Right atrium auricular region (tissue), 2 donors: ENCODE measurements at places on chromosomes 4 and X.
A peak's percentile ranks its signal among the peaks of the same experiment; 100 is the strongest.

DNA sequence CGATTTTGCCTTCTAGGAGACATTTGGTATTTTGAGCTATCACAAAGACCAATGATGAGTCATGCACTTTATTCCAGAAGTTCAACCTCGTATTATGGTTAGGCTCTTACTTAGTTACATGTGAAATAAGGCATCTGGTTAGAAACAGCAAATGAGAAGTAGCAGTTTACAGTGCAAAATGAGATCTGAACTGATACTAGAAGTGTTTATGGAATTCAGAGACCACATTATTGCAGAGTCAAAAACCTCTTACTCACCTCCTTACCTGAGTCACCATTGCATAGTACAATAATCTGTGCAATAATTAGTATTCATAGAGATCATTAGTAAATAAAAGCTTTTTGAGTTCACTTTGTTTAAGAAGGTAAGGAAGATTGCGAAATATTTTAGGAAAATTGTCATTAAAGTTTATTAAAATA, 38.7 kb downstream of the SEC24B start:
- no peaks in the 10 kb centered on the region for H3K36me3 ChIP-seq
- no peak overlapping the region for H3K4me3 ChIP-seq
- no peak overlapping the region for H3K27ac ChIP-seq
- H3K27me3 ChIP-seq: no peaks in the 10 kb centered on the region
- H3K4me1 ChIP-seq: peaks cover 29% of the 10 kb centered on the region

DNA sequence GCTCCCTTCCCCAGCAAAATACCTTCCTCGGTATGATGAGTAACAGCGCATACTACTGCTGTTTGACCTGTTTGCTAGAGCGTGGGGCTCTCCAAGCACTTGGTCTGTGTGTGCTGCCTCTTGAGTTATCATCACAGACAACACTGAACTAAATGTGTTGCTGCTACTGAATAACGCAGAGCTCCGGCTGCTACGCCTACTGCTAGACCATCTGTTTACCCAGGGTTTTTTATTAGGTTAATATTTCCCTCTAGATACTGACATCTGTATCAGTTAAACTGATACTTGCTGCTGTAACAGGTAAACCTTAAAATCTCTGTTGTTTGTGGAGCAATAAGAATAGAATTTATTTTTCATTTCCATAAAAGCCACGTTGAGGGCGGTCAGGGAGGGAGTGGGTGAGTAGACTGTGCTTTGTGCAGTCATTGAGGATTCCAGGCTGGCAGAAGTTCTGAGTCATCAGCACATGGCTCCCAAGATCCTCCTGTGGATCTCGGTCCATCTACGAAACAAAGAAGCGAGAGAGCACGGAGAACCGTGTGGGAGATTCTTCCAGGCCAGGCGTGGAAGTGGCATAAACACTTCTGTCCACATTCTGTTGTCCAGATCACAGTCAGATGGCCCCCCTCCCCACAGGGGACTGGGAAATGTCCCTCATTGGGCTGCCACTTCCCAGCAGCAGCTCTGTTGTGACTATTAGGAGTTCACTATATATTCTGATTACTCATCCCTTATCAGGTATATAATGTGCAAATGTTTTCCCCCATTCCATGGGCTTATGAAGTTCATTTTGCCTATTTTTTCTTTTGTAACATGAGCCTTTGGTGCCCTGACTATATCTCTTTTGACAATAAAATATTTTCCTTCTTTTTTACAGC, 14.1 kb downstream of the GRK4 start:
- H3K4me3 ChIP-seq: no peak overlapping the region
- no peak overlapping the region for H3K27ac ChIP-seq
- no peaks in the 10 kb centered on the region for H3K27me3 ChIP-seq
- H3K4me1 ChIP-seq: no peaks in the 10 kb centered on the region
- DNase-seq: no peak

DNA sequence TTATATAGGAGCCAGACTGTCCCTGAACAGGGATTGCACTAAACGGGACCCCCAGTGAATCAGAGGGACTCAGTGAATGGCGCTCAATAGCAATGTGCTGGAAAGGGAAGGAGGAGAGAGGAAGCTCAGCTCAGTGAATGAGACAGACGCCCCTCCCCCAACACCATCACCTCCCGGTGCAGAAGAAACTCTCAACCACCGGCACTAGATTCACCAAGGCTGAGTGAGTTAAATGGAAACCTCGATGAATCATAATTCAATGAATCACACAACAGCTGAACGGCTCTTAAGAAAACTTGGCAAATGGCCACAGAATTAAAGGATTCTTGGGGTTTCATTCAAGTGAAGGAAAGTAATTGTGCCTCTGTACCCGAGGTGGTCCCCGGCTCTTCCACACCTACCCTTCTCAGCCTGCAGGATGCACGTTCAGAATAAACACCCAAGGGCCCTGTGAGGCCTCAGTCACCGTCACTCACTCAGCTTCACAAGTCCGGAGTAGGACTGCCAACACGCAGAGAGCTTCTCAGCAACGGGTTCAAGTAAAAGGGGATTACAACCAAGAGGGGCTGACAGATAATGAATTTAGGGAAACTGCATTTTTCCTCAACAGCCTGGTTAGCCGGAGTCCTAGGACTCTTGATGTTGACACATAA, 29.3 kb downstream of the CRMP1 start:
- no peak for DNase-seq
- no peaks in the 10 kb centered on the region for H3K27me3 ChIP-seq
- no peak overlapping the region for H3K4me3 ChIP-seq
- H3K27ac ChIP-seq: no peak overlapping the region
- no peaks in the 10 kb centered on the region for H3K36me3 ChIP-seq
- H3K4me1 ChIP-seq: no peaks in the 10 kb centered on the region

DNA sequence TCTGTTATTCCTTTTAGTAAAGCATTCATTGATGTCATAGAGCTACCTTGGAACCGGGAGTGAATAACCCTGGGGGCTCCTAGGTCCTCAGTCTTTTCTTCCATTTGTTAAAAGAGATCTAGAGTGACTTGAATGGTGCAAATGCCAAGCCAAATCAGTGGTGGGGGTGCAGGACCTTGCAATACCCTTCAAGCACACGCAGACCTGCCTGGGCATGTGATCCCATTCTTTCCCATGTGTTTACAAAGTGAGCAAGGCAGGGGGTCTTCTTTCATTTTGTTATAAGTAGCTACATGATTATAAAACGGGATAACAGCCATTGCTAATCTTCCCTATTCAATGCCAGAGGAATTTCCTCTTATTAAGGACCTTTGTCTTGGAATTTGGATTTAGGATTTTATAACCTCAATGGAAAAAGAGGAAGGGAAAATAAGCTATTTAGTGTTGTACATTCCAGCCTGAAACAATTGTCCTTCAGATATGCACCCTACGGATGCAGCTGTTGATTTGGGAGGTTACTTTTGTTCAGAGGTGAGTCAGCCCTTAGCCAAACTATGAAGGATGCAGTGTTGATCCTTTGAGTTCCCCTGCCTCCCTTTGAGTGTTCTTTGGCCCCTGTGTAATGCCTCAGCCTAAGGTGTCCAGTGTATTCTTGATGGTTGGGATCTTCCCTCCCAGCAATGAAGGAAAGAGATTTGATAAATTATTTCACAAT, 623.8 kb upstream of the HTR2C start:
- H3K4me3 ChIP-seq: no peak overlapping the region
- no peaks in the 10 kb centered on the region for H3K4me1 ChIP-seq
- H3K36me3 ChIP-seq: no peaks in the 10 kb centered on the region
- DNase-seq: no peak

DNA sequence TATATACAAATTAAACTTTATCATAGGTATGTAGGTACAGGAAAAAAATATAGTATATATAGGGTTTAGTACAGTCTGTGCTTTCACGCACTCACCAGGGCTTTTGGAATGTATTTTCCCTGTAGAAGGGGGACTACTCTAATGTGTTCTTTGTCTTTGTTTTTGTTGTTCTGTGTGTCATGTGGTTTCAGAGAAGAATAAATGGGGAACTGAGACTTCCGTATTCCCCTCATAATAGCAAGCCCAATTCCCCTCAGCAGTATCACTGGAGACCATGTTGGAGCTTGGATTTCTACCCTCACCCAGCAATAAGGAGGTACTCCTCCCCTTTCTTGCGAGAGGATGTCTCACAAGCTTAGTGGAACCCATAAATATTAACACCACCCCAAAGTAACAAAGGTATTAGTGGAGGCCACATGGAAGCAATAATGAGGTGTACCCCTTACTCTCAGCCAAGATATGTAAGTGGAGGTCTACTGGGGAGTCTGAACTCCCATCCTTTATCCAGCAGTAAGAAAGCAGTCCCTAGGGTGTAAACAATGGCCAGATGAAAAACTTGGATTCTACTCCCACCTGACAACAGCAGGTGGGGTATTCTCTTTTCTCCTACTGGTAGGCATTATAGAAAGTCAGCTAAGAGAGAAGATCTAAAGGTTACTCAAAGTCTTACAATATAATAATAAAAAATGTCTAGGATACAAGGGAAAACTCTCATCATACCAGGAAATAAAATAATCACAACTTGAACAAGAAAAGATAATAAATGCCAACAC, 805.4 kb upstream of the GALNTL6 start:
- no peak overlapping the region for H3K27ac ChIP-seq
- no peaks in the 10 kb centered on the region for H3K36me3 ChIP-seq
- H3K4me1 ChIP-seq: no peaks in the 10 kb centered on the region
- no peaks in the 10 kb centered on the region for H3K27me3 ChIP-seq
- H3K4me3 ChIP-seq: no peak overlapping the region
- no peak for DNase-seq

GRCh38 chr4:2587213-2587823, 50.9 kb downstream of the FAM193A start:
- no peak overlapping the region for H3K27ac ChIP-seq
- H3K4me1 ChIP-seq: no peaks in the 10 kb centered on the region
- H3K4me3 ChIP-seq: no peak overlapping the region

DNA sequence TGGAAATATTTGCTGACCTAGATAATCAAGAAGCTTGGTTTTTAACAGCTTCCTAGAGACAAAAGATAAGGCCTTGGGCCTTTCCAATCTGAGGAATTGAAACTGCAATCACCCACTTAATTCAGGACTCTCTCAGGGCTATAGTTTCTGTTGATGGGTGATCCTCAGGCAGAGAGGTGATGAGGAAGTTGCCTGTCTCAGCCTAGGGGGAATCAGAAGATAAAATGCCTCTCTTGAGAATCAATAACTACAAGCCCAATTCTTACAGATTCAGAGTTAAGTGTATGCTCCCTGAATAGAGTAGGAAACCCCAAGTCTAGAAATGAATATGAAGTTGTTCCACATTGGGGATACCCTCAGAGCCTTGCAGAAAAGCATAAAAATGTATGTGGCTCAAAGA, 45.5 kb downstream of the NFKB1 start:
- no peaks in the 10 kb centered on the region for H3K36me3 ChIP-seq
- no peaks in the 10 kb centered on the region for H3K27me3 ChIP-seq
- H3K4me3 ChIP-seq: no peak overlapping the region
- no peaks in the 10 kb centered on the region for H3K4me1 ChIP-seq

GRCh38 chr4:1721666-1722550, 587 bp downstream of the TACC3 start:
- peaks cover 14% of the 10 kb centered on the region for H3K36me3 ChIP-seq
- no peaks in the 10 kb centered on the region for H3K27me3 ChIP-seq
- H3K4me1 ChIP-seq: peaks cover 54% of the 10 kb centered on the region
- no peak for DNase-seq
- H3K4me3 ChIP-seq: peak overlapping the region; percentile 71

GRCh38 chr4:108360754-108361445, 192.2 kb upstream of the LEF1 start:
- H3K27ac ChIP-seq: no peak overlapping the region
- H3K27me3 ChIP-seq: no peaks in the 10 kb centered on the region
- no peaks in the 10 kb centered on the region for H3K36me3 ChIP-seq
- DNase-seq: no peak
- H3K4me3 ChIP-seq: no peak overlapping the region

DNA sequence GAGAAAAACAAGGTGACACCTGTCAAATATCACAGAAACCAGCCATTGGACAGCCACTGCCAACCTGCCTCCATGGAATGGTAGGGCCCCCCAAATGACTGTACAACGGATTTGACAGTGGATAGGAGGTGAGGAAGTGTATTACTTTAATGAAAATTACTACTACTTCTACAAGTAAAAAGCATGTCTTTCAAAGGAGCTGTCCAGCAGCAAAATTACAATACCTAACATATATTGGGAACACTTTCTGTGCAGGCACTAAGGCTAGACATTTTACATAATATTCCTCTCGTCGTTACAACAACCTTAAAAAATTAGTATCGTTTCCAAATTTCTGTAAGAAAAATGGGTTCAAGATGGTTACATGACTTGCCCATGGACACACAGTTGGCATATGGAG, 14.9 kb downstream of the PPP3CA start:
- H3K27ac ChIP-seq: no peak overlapping the region
- no peaks in the 10 kb centered on the region for H3K36me3 ChIP-seq
- no peak for DNase-seq
- H3K4me1 ChIP-seq: no peaks in the 10 kb centered on the region

DNA sequence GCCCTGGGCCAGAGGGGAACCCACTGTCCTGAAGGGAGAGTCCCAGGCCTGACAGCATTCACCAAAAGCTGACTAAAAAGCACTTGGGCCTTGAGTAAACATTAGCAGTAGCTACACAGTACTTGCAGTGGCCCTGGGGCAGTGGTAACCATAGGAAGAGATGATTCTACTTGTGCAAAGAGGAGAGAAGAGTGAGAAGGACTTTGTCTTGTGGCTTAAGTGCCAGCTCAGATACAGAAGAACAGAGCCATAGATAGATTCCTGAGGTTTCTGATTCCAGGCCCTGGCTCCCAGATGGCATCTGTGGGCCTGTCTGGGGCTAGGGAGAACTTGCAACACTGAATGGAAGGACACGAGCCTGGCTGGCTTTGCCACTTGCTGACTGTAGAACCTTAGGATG, 100.5 kb downstream of the PTCHD1 start:
- no peaks in the 10 kb centered on the region for H3K4me1 ChIP-seq
- H3K27me3 ChIP-seq: no peaks in the 10 kb centered on the region
- no peak for DNase-seq
- no peak overlapping the region for H3K4me3 ChIP-seq
- H3K27ac ChIP-seq: peak overlapping the region; percentile 56
- H3K36me3 ChIP-seq: no peaks in the 10 kb centered on the region

DNA sequence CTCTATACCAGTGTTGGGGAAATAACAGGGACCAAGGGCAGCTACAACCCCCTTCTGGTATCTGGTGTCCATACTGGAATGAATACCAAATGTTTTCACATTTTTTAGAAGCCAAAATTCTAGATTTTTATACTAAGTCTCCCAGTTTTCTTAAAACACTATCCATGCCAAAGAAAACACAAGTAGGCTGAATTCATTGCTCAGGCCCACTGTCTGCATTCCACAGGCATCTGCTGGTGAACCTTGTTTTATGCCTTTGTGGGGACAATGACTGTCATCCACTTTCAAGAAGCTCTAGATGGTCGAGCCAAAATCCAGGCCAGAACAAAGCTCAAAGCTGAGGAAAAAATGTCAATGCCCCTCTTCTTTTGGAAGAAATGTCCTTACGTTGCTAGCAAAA, 213.4 kb upstream of the RASGEF1B start:
- H3K4me1 ChIP-seq: peaks cover 12% of the 10 kb centered on the region
- no peak overlapping the region for H3K27ac ChIP-seq
- DNase-seq: no peak
- no peaks in the 10 kb centered on the region for H3K36me3 ChIP-seq

GRCh38 chr4:57148831-57149505, 38.8 kb upstream of the IGFBP7 start:
- H3K36me3 ChIP-seq: no peaks in the 10 kb centered on the region
- DNase-seq: no peak
- H3K4me1 ChIP-seq: no peaks in the 10 kb centered on the region
- no peak overlapping the region for H3K4me3 ChIP-seq

GRCh38 chrX:22533898-22534297, 261.2 kb downstream of the CBLL2 start:
- no peaks in the 10 kb centered on the region for H3K27me3 ChIP-seq
- H3K27ac ChIP-seq: no peak overlapping the region
- H3K4me1 ChIP-seq: no peaks in the 10 kb centered on the region
- no peak for DNase-seq
- H3K36me3 ChIP-seq: no peaks in the 10 kb centered on the region
